ENCODE measurements at places on chromosomes 7 and 10. TPM values are rescaled to one million over a fixed set of nuclear protein-coding genes. Genes with fewer than 3 reads are reported as not detected.
A peak's percentile ranks its signal among the peaks of the same experiment; 100 is the strongest.

GRCh38 chr7:57203161-57203791 lies 71.0 kb upstream of the ZNF479 start:
- DNase-seq, result peak; percentile 1

DNA sequence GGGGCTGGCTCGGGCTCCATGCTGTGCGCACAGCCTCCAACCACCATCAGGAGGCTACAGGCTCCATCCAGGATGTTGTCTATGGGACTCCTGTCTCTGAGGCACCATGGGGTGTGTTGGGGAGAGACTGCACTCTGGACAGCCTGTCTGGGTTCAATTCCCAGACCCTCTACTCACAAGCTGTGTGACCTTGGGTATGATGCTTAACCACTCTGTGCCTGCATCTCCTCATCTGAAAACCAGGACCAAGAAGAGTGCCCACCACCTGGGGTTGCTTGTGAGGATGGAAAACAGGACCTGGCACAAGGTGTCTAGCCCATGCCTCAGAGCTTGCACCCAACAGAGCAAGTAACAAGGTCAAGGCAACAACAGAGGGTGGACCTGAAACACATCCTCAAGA lies 109.8 kb downstream of the KCNMA1 start:
- no peak for DNase-seq

DNA sequence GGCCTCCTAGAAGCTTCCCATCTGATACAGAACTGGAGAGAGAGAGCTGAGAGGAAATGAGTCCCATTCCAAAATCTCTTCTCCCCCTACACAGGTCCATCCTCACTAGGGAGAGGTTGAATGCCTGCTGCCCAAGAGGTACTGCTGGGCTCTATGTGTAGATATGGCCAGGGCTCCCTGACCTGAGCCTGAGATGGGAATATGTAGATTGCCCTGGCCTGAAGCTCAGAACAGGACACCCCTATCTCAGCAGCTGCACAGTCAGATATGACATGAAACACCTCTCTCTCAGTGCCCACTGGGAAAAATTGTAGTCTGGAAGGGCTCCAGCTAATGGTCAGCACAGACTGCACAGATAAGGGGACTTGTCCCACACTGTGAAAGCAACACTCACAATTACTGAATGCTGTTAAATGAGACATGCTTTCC lies 3.1 kb upstream of the IFIT1B start:
- DNase-seq, result no peak

DNA sequence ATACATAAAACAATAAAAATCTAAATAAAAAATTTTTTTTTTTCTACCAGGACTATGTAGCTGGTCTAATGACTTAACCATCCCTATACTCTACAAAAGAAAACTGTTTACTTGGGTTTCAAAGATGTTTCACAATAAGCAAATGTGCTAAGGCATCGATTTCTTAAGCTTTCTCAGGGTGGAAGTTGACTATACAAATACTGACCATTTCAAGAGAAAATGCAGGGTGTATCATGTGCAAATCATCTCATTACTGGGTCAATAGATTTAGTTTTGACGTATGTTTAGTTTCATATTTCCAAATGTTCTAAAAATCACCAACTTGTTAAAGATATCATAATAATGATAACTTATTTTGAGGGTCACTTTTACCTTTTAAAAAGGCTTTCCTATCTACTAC lies 7.5 kb downstream of the NRP1 start:
- DNase-seq, result no peak

EVX1 gene
- not detected for total RNA-seq

GRCh38 chr10:75663947-75664664 lies 232.7 kb downstream of the LRMDA start:
- DNase-seq, result no peak

PDGFA gene
- 32.4 TPM for total RNA-seq

FEZF1 gene
- total RNA-seq, result not detected

DNA sequence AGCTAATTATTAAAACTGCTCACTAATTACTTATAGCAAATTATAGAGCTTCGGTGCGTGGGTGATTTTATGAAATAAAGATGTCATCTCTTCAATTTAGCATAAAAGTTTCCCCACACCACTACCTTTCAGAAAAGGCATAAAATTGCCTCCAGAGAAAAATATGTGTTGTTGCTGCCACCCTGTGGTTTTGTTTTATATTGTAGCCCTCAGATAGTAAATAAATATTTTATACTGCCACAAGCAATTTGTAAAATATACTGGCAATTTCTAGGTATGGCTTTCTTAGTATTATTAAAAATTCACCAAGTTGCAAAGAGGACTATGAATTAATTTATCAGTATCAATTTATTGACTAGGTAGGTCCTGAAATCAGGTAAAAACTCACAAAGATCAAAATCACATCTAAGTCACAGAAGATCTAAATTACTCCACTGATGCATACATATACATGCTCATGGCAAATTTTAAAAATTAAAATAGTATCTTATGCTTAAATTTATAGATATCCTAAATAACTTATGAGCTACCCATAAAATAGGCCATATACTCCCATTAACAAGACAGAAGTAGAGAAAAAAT lies 26.5 kb downstream of the ASNS start:
- DNase-seq, result no peak

DNA sequence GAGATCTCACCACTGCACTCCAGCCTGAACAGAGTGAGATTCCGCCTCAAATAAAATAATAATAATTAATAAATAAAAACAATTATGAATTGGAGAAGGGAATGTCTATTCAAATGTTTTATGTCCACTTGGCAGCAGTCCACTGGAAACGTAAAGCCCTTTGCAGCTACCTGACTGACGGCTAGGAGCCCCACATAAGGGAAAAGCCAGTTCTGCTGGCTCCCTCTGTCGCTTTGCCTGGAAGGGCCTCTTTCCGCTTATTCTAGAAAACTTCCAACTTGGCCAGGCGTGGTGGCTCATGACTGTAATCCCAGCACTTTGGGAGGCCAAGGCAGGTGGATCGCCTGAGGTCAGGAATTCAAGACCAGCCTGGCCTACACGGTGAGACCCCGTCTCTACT lies 6.1 kb upstream of the TNS3 start:
- no peak for DNase-seq

SP8 gene
- 3.3 TPM for total RNA-seq

- DNase-seq, result no peak
Measured at GRCh38 chr10:2121929-2122328, 384.6 kb upstream of the ADARB2 start.
